ENCODE measurements at places on chromosomes 7 and 10.

DNA sequence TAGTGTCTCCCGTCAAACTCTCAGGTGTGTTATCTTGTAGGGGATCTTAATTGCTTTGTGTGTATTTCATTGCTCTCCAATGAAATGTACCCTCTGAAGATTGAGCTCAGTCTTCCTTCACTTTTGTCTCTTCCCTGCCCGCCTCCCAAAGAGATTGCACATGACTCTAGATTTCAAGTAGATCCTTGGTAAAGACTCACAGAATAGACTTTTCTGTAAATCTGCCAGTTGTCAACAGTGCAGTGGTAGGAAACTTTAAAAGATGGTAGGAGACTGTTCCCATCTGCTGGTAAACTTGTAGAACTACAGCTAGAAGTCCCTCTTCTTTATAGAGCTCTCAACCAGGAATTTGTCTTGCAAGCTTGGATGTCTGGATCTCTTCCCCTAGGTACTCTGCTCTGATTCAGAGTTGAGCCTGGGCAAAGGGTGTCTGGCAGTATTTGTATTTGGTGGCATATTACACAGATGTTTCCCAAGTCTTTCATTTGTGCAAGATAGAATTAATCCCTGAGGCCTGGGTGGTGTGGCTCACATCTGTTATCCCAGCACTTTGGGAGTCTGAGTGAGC is 9.6 kb downstream of the CCL26 start:
- DNase-seq = no peak

DNA sequence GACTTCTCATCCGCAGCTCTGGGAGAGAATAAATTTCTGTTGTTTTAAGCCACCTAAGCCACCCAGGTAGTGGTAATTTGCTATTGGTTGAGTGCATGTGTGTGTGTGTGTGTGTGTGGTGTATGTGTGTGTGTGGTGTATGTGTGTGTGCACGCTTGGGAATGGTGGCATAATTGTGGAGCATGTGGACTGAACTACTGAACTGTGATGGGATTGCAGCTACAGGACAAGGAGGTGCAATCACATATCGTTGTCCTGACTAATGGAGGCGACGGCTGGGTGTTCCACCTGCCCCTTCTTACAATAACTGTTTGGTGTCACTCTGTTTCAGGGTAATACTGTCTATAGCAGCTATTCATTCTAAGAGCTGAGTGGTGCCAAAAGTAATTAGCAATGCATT is 448.7 kb upstream of the PFKP start:
- no peak for DNase-seq

GRCh38 chr7:51012569-51013217 is 230.0 kb upstream of the GRB10 start:
- no peak for DNase-seq

DNA sequence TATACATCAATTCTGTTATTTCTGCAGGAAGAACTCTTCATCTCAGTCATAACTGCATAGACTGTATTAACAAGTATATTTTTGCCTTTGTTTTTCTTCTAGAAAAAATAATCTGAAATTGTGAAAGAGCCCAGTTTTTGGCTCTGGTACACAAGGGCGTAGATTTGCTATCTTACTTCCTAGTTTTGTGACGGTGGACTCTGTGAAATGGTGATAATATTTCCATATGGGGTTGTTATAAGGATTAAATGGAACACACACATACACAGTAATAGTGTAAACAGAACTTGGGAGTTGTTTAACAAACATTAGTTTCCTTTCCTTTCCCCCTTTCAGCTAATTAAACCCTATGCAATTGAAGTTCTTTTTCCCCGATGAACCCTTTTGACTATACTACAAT is 108.7 kb downstream of the MKLN1 start:
- no peak for DNase-seq

DNA sequence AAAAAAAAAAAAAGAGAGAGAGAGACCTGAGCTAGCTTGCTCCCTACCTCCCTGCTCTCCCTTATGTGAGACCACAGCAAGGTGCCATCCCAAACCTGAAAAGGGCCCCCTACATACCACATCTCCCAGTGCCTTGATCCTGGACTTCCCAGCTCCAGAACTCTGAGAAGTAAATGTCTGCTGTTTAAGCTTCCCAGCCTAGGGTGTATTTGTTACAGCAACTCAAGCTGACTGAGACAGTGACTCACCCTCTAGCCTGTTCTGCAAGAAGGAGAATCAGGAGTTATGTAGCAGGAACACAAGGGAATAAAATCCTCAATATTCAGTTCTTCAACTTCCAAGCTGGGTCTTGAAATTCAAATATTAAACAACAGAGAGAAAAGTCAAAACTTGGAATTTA is 52.1 kb upstream of the TMEM72 start:
- DNase-seq = no peak

DNA sequence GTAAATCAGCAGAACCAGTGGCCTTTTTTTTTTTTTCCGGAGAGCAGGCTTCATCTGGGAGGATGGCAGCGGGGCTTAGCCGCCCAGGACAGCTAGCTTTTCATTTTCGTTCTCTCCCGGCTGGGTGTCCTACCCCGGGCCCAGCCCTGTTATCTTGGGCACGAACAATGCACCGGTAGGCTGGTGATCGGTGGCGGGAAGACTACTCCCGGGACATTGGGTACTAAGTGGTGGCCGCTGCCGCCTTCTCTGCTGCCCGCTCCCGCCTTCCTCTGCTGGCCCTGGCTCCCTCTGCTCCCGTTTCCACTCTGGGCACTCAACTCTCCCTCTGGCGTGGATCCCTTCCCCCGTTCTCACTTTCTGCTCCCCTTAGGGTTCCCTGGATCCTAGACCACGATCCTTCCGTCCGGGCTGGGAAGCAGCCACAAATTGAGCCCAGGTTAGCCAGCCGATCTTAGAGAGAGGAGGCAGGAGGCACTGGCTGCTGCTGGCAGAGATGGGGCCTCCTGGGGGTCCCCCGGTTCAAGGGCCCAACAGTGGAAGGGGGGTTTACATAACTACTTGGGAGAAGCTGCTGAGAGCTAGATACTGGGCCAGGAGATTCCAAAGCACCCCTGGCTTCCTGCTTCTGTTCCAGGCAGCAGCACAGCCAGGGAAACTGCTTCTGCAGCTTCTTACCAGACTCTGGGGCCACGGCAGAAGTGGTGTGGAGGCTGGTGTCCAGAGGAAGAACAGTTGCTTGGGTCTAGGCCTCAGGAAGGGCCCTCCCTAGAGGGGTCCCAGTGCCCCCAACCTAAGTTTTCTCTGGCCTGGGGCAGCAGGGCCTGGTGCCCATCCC is 1.8 kb downstream of the TLX1 start:
- DNase-seq = no peak

- DNase-seq = no peak
Measured at GRCh38 chr7:70322856-70323255, 724.6 kb downstream of the AUTS2 start.

DNA sequence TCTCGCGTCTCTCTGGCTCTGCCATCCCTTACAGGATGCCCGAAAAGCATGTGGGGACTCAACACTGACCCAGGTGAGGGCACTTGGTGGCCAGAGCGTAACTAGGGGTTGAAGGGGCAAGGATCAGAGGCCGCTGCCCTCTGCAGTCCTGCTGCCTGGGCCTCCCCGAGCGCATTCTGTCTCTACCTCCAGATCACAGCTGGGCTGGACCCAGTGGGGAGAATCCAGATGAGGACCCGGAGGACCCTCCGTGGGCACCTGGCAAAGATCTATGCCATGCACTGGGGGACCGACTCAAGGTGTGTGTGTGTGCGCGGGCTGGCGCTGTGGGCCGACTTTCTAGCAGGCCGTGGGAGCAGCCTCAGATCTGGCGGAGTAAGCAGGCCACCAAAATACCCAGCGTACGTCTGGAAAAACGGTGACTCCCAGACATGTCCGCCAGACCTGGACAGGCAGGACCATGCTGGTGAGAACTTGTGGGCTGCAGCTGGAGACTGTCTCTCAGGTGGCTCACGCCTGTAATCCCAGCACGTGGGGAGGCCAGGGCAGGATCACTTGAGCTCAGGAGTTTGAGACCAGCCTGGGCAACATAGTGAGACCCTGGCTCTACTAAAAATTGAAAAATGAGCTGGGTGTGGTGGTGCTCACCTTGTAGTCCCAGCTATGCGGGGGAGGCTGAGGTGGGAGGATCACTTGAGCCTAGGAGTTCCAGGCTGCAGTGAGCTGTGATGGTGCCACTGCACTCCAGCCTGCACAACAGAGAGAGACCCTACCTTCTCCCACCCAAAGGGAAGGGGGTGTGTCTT is 3.2 kb downstream of the GNB2 start:
- no peak for DNase-seq

DNA sequence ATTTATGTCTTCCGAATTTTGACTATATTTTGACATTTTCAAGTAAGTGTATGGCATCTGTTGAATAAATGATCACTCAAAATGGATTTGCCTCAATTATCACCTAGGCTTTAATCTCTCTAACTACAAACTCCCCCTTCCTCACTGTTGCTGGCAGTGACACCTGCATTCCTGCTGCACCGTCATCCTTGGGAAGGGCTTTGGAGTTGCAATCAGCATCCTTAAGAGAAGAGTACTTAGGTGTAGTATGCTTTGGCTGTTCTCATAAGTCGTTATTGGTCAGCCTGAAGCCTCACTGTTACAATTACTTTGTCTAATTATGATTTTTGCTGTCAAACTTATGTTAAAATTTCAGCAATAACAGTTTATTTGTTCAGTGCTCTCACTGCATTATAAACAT is 415.0 kb downstream of the NRG3 start:
- no peak for DNase-seq

DNA sequence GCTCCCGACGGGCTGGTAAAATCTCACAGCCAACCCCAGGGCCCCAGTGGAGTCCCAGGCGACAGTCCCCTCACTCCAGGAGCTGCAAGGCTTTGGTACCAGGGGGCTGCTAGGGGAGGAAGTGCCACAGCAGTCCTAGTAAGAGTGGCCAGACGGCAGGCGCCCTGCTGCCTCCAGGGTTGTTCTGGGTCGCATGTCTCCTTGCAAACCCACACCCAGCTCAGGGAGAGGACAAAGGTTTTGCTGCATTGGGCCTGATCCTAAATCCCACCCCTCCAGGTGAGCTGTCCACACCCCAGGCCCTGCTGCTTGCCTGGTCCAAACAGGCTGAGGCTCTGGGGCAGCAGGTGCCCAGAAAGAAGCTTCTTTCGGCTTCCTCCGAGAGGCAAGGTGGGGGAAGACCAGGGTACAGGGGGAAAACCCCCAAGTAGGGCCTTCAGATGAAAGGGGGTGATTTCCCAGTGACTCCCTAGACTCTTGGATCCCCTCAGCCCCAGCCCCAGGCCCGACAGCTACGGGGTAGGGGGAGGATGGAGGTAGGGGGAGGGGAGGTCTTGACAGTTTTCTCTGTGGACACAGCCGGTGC is 4.2 kb upstream of the KCP start:
- no peak for DNase-seq

DNA sequence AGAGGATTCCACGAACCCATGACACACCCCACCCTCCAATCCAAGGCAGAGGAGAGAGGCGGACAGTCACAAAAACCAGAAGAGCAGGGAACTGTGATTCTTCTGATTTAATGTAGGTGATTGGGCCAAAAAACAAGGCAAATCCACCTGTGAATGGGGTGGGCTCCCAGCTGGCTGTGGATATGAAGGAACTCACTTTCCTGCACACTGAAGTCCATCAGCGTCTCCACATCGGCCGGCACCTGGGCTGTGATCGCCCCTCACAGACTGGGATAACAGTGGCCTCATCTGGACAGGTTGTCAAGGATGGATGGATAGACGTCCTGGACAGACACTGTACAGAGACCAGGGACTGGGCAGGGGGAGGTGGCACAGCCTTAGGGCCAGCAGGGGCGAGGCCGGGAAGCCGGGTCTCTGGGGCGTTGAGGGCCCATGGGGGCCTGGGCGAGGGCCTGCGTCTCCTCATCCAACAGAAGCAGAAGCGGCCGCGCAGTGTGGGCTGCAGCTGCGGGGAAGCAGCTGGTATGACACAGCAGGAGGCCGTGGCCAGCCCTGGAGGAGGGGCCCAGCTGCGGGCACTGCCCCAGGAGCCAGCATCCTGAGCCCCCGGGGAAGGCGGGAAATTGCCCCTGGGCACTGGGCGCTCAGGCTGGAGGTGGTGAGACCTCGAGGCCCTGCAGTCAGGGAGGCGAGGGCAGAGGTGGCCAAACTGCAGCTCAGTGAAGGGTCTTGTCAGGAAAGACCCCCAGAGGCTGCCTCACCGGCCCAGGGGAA is 54.2 kb downstream of the DIP2C start:
- DNase-seq = no peak

GRCh38 chr10:62306663-62307062 is 38.0 kb upstream of the RTKN2 start:
- DNase-seq = no peak

DNA sequence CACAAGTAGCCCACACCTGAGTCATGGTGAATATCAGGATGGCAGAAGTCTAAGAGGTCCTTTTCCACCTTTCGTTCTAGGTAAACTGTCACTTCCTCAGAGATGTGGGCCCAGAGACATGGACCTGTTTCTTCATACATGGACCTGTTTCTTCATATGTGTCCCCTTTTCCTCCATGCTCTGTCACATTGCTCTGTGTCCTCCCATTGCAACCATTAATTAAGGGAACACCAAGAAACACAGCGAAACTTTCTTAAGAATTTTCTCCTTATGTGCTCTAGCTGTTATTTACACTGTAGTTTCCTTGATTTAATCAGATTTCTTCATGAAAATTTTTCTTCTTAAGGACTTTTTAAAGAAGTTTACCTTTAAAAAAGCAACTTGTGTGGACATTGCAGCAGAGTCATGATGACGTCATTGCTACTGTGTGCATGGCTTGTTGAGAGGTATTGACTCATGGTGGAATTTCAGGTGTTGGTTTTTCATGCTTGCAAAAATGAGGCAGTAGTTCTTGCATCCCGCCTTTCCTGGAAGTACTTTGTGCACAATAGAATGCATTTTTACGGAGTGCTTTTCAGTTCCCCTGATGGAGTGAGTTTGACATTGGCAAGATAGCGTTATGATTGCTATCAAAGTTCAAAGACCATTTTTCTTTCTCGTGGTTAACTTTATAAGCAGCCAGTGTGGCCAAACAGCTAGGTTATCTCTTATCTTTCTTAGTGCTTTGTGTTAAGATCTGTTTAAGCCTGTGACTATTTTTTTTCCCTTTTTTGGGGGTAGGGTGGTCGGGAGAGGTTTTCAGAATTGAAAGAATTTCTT is 37.7 kb downstream of the CFAP58 start:
- DNase-seq = no peak

DNA sequence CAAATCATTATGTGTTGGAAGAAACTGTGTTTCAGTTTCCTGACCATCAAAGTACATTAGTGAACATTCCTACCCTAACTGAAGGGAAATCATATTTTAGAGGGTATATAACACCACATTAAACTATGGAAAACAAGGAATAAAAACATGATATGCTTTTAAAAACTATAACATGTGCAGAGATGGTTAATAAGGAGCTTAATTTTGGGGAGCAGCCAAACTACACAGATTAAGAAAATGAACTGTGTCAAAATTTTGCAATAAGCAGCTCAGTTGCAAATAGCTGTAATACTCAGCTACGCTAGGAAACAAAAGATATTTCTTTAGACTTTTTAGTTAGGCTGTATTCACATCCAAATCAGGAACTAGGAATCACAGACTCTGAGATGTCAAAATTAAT is 1115.7 kb upstream of the CELF2 start:
- DNase-seq = no peak

GRCh38 chr10:12508165-12508564 is 158.8 kb downstream of the CAMK1D start:
- no peak for DNase-seq
